ENCODE measurements at places on chromosomes 1 and 21.

- no peak for DNase-seq
Measured at GRCh38 chr1:228848406-228848805, 113.1 kb downstream of the RHOU start.

GRCh38 chr21:42438316-42439205 is 34.9 kb downstream of the UBASH3A start:
- no peak for DNase-seq

GRCh38 chr1:160950657-160951056 is 4.0 kb downstream of the ITLN2 start:
- no peak for DNase-seq

DNA sequence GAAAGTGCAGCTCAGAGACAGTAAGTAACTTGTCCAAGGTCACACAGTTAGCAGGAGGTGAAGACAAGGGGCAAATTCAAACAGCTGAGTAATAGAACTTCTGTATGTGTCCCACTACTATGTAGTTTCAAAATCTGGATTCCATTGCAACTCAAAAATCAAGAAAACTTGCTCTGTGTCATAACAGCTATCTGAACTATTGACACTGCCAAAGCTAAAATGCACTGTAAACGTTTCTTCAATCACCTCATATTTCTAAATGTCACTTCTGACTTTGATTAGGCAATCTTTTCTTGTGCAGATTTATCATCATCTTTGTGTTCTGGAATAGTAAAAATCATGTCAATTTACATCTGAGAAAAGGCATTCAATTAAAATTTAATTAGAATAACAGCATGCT is 957.6 kb downstream of the MRPL39 start:
- no peak for DNase-seq

DNA sequence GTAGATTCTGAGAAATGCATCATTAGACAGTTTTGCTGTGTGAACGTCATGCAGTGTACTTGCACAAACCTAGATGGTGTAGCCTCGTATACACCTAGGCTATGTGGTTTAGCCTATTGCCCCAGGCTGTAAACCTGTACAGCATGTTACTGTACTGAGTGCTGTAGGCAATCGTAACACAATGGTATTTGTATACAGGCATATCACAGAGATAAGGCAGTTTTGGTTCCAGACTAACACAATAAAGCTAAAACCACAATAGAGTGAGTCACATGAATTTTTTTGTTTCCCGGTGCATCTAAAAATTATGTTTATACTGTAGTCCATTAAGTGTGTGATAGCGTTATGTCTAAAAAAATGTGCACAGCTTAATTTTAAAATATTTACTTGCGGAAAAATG is 6.9 kb downstream of the IL10RB start:
- DNase-seq: no peak

DNA sequence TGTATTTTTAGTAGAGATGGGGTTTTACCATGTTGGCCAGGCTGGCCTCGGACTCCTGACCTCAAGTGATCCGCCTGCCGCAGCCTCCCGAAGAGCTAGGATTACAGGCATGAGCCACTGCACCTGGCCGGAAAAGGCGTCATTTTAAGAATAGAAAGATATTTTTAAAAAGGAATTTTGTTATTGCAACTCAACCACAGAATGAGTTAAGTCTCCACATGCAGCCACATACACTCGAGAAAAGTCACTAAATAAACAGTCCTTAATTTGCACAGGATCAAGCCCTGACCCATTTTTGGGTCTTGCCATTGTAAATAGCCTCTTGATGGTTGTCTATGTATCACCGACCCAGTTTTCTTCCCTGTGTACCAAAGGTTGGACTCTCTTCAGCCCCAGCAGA is 85.5 kb downstream of the FBXO2 start:
- DNase-seq: no peak

Data from left kidney (tissue), 8 donors.